ENCODE measurements at places on chromosomes 16 and 17.

- no peak for DNase-seq
Observed at GRCh38 chr16:53175118-53175517, 120.3 kb downstream of the CHD9 start.

DNA sequence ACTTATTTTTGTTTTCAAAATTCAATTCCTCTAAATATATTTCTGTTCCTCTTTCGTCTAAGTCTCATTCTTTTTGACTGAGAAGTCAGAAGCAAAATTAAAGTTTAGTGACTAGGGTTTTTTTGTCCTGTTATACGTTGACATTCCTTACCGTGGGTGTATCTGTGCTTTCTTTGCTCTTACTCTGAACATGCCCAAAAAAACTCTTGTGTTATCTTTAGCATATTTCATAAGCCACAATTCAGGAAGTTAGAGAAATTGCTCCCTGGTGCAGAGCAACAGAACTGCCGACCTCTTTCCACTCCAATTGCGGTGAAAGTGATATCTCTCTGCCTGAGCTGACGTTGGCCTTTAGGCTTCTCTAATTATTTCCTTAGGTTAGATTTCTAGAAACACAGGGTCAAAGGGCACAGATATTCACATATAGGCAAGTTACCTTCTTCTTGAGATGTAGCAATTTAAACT is 65.7 kb downstream of the CENPV start:
- peak; percentile 88 for DNase-seq

GRCh38 chr16:19687279-19687678 is 30.7 kb downstream of the KNOP1 start:
- DNase-seq: no peak

DNA sequence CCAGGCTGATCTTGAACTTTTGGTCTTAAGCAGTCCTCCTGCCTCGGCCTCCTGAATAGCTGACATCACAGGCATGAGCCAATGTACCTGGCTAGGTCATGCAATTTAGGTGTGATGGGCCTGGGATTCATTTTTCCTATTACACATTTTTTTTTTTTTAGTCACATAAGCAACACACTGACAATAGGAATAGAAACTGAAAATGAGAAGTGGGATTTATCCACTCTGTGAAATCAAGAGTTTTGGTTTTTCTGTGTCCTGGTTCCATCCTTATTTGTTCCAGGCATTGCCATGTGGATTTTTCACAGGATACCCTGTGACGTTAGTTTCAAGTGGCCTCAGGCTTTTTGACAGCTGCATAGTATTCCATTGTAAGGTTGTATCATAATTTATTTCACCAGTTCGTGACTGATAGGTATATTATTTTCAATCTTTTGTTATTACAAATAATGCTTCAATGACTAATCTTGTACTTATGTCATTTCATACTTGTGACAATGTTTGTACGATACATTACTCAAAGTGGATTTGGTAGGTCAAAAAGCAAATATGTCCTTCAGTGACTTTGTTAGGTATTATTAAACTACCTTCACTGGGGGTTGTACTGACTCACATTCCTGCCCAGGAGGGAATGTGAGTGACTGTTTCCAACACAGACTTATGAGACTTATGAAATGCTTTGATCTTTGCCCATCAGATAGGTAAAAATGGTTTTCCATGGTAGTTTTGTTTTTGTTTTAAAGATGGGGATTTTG is 10.6 kb downstream of the ADCY7 start:
- DNase-seq: no peak

DNA sequence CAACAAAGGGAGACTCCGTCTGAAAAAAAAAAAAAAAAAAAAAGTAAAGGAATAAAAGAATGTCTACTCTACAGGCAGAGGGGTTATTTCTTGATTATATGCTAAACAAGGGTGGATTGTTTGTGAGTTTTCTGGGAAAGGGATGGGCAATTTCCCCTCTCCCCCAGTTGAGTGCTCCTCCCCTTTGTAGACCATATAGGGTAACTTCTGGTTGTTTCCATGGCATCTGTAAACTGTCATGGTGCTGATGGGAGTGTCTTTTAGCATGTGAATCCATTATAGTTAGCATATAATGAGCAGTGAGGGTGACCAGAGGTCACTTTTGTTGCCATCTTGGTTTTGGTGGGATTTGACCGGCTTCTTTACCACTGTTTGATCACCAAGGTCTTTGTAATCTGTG is 4.2 kb upstream of the NME1 start:
- DNase-seq: no peak

DNA sequence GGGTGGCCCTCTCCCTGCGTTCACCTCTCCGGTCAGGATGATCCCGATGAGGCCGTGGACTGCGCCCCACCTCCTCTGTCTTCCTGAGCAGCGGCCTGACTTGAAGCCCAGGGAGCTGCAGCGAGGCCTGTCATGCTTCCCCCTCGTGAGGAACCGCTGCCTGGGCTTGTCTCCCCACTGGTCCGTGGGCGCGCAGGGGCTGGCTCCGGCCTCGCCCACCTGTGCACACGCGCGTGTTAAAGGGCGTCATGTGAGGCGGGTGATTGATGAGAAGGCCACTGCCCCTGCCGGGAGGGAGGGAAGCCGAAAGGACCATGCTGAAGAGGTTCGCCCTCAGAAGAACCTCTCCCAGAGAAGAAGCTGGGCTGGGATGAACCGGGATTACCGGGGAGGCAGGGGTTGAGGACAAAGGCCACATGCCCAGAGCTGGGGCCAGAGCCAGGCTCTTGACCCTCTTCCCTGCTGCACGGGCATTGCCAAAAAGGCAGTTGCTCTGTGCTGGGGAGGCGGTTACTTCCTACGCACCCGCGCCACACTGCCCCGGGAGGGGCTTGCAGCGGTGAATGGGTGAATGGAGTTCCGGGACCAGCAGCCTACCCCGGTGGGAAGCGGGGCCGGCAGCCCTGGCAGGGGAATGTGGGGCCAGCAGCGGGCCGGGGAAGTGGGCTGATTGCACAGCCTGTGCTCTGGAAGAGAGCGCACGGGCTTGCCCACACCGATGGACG is 85.9 kb upstream of the GSE1 start:
- no peak for DNase-seq

GRCh38 chr17:76115138-76115754 is 11.7 kb upstream of the EXOC7 start:
- DNase-seq: no peak

DNA sequence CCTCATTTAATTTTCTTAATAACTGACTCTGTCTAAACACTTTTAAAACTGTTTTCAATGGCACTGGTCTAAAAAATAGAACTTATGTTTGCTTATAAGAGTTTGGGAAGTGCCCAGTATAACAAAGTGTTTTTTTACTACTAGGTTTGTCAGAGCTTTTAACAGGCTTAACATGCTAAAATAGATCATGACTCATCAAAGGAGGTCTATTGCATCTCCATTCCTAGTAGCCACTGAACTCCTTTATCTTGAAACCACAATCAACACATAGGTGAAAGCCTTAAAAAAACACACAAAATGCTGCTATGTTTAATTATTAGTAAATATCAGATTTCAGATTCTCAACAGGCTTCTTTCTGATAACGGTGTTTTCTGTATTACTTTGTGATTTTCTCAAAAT is 196.4 kb upstream of the KIF2B start:
- DNase-seq: peak; percentile 78

GRCh38 chr16:58187665-58188421 is 10.1 kb downstream of the CSNK2A2 start:
- DNase-seq: no peak

Measured in fibroblast of skin of right biceps (primary cell).